ENCODE measurements at places on chromosomes 12 and 14. TPM values are rescaled to one million over a fixed set of nuclear protein-coding genes. Genes with fewer than 3 reads are reported as not detected.

GRCh38 chr14:95835121-95835730 is 41.4 kb upstream of the TUNAR start:
- no peaks in the 10 kb centered on the region for H3K4me1 ChIP-seq
- no peak for DNase-seq
- no peak overlapping the region for H3K27ac ChIP-seq
- no peak overlapping the region for H3K4me3 ChIP-seq
- H3K27me3 ChIP-seq, result no peaks in the 10 kb centered on the region

DNA sequence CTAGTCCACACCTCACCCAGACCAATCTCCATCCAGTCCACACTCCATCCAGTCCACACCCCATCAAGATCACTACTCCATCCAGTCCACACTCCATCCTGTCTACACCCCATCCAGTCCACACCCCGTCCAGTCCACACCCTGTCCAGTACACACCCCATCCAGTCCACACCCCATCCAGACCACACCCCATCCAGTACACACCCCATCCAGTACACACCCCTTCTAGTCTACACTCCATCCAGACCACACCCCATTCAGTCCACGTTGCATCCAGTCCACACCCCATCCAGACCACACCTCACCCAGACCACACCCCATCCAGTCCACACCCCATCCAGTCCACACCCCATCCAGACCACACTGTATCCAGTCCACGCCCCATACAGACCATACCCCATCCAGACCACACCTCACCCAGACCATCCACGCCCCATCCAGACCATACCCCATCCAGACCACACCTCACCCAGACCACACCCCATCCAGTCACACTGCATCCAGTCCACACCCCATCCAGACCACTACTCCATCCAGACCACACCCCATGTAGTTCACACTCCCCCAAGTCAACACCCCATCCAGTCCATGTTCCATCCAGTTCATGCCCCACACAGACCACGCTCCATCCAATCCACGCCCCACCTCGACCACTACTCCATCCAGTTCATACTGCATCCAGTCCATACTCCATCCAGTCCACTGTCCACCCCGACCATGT is 116.6 kb upstream of the RTL1 start:
- DNase-seq, result no peak
- H3K36me3 ChIP-seq, result no peaks in the 10 kb centered on the region
- H3K27me3 ChIP-seq, result no peaks in the 10 kb centered on the region
- H3K27ac ChIP-seq, result no peak overlapping the region

DNA sequence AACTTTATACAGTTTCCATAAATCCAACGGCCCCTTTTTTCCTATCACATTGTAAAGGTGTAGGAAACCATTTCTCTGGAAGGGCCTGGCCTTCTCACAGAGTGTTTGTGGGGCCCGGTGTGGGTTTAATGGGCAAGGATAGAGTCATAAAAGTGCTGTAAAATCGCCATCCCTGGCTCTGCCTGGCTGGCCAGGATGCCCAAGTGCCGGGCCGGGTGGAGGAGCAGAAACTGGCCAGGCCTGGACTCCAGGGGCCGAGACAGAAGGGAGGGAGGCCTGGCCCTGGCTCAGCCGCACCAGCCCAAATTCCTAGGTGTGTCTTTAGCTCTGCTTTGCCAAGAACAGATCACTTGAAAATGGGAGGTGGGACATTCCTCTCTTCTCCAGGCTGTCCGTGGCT is 77.1 kb upstream of the DICER1 start:
- no peak for DNase-seq
- no peaks in the 10 kb centered on the region for H3K4me1 ChIP-seq
- H3K27me3 ChIP-seq, result no peaks in the 10 kb centered on the region
- H3K4me3 ChIP-seq, result no peak overlapping the region
- no peaks in the 10 kb centered on the region for H3K36me3 ChIP-seq
- H3K27ac ChIP-seq, result peak overlapping the region; percentile 6

- no peak overlapping the region for H3K27ac ChIP-seq
- H3K36me3 ChIP-seq, result no peaks in the 10 kb centered on the region
- H3K4me1 ChIP-seq, result no peaks in the 10 kb centered on the region
- H3K4me3 ChIP-seq, result no peak overlapping the region
- no peak for DNase-seq
Observed at GRCh38 chr14:82341261-82341810, 807.7 kb upstream of the SEL1L start.

DNA sequence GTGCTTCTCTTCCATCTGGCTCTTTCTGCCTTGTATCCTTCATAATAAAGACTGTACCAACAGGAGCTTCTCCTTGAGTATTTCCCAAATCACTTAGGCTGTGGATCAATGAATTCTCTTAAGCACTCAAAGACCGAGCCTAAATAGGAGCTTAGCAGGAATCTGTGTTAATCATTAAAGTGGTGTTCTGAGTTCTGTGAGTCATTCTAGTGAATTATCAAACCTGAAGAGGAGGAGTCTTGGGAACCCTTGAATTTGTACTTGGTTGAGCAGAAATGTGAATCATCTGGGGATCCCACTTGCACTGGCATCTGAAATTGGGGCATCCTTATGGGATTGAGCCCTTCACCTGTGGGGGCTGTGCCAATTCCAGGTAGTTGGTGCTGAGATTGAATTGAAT is 946.2 kb downstream of the BCL11B start:
- H3K4me1 ChIP-seq, result no peaks in the 10 kb centered on the region
- H3K27ac ChIP-seq, result no peak overlapping the region
- no peaks in the 10 kb centered on the region for H3K36me3 ChIP-seq
- no peak for DNase-seq
- no peaks in the 10 kb centered on the region for H3K27me3 ChIP-seq

DNA sequence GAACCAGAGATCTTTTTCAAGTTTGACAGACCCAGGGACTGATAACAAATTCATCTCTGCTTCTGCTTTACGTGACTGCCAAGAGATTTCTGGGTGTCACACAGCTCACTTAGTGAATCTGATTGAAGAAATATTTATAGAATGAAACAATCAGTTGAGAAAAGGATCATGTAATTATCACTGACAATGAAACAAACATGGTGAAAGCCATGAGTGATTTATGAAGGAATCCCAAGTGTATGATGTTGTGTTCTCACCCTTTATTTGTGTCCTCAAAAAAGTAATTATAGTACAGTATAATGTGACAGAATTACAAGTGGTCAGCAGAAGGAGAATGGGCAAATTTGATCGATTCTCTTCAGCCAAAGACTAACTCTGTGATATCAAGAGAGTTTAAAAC is 177.3 kb downstream of the BMP4 start:
- H3K27ac ChIP-seq, result no peak overlapping the region
- H3K4me1 ChIP-seq, result no peaks in the 10 kb centered on the region
- no peaks in the 10 kb centered on the region for H3K27me3 ChIP-seq
- H3K36me3 ChIP-seq, result no peaks in the 10 kb centered on the region
- no peak for DNase-seq

- no peaks in the 10 kb centered on the region for H3K27me3 ChIP-seq
- no peak overlapping the region for H3K4me3 ChIP-seq
- no peak for DNase-seq
- H3K27ac ChIP-seq, result no peak overlapping the region
Observed at GRCh38 chr14:69181491-69181890, 9.8 kb upstream of the EXD2 start.

GRCh38 chr14:36773136-36773540 is 111.5 kb downstream of the PAX9 start:
- no peak overlapping the region for H3K27ac ChIP-seq
- H3K27me3 ChIP-seq, result peaks cover 3% of the 10 kb centered on the region
- no peak overlapping the region for H3K4me3 ChIP-seq

GRCh38 chr12:115835445-115835844 is 442.0 kb downstream of the MED13L start:
- H3K27ac ChIP-seq, result no peak overlapping the region
- no peaks in the 10 kb centered on the region for H3K36me3 ChIP-seq
- no peaks in the 10 kb centered on the region for H3K4me1 ChIP-seq
- no peak for DNase-seq

- peaks cover 5% of the 10 kb centered on the region for H3K36me3 ChIP-seq
- H3K27ac ChIP-seq, result no peak overlapping the region
- H3K4me3 ChIP-seq, result no peak overlapping the region
- no peak for DNase-seq
Observed at GRCh38 chr14:89279649-89280232, 137.3 kb downstream of the FOXN3 start.

GRCh38 chr12:817941-818600 is 65.7 kb downstream of the WNK1 start:
- no peak overlapping the region for H3K4me3 ChIP-seq
- H3K27me3 ChIP-seq, result no peaks in the 10 kb centered on the region
- peak overlapping the region; percentile 58 for H3K27ac ChIP-seq
- no peak for DNase-seq

DNA sequence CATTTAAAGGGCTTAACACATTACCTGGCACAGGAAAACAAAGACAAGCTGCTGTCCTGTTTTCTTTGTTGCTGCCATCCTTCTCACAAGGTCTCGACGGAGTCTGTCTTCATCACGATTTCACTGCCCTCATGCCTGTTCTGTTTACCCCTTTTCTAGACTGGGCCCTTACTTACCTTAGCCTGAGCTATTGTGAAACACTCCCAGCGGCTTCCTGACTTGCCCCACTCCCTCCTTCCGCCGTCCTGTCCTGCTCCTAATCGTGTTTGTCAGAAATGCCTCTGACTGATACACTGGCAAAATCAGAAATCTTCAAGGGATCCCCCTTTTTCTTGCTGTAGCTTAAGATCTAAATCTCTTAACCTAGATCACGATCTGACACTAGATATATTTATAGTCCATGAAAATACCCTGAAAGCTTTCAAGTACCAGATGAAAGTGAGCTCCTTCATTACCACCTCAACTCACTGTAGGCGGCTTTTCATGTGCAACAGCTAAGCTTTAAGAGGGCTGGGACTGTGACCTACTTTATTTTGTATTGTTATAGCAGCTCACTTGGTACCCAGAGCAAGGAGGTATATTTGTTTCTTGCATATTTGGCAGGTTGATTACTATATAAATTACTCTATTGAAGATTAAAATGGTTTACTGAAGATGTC is 32.1 kb downstream of the TECPR2 start:
- no peaks in the 10 kb centered on the region for H3K36me3 ChIP-seq
- DNase-seq, result no peak
- peaks cover 10% of the 10 kb centered on the region for H3K4me1 ChIP-seq
- no peak overlapping the region for H3K27ac ChIP-seq
- no peak overlapping the region for H3K4me3 ChIP-seq

- peaks cover 3% of the 10 kb centered on the region for H3K4me1 ChIP-seq
- H3K27me3 ChIP-seq, result no peaks in the 10 kb centered on the region
- DNase-seq, result no peak
- H3K4me3 ChIP-seq, result no peak overlapping the region
- no peaks in the 10 kb centered on the region for H3K36me3 ChIP-seq
- H3K27ac ChIP-seq, result no peak overlapping the region
Observed at GRCh38 chr12:118064608-118065007, 3.6 kb upstream of the WSB2 start.

PAPLN gene
- total RNA-seq, result 0.79 TPM

NTS gene
- total RNA-seq, result not detected

TCL1B gene
- total RNA-seq, result not detected

NRXN3 gene
- 0.06 TPM for total RNA-seq

KLHL33 gene
- total RNA-seq, result 10.9 TPM

PMCH gene
- total RNA-seq, result not detected

PLEKHG7 gene
- total RNA-seq, result not detected

SYNDIG1L gene
- not detected for total RNA-seq

DTX1 gene
- 1.6 TPM for total RNA-seq

GYS2 gene
- not detected for total RNA-seq
